ENCODE measurements at places on chromosomes 11 and 22.
A peak's percentile ranks its signal among the peaks of the same experiment; 100 is the strongest.

DNA sequence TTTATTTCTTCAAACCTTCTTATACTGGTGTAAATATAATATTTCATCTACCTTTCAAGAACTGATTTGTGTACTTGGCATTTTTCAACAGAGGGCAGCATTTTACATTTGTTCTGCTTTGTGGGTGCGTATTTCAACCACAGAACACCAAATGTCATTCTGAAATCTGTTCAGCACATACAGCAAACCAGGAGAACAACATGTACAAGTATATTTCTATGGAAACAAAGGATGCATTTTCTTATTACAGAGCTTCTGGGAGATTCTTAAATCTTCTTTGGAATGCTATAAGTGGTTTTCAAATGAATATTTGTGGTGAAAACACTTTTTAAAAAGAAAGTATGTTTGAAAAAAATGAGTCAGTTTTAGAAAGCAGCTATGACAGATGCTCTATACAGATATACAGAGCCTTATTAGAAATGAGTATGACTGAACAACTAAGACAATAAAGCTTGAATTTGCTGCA, 946.0 kb downstream of the FAM181B start:
- peak; percentile 59 for DNase-seq

GRCh38 chr11:126378763-126379162, 23.3 kb downstream of the ST3GAL4 start:
- no peak for DNase-seq

DNA sequence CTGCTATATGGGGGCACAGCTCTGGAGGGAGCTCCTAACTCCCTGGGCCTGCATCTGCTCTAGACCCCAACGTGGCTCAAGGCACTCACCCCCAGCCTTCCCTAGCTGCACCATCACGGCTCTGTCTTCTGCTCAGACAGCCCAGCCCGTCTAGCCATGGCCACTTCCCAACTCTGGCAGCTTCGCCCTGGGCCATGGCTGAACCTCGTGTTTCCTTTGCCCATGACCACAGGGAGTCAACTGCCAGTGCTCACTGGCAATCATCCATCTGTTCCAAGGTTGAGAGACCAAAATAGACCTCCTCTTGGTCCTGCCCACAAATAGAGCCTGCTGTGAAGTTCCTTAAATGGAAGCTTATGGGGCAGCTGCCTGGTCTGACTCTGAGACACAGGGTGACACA, 5.4 kb downstream of the LMO1 start:
- no peak for DNase-seq

DNA sequence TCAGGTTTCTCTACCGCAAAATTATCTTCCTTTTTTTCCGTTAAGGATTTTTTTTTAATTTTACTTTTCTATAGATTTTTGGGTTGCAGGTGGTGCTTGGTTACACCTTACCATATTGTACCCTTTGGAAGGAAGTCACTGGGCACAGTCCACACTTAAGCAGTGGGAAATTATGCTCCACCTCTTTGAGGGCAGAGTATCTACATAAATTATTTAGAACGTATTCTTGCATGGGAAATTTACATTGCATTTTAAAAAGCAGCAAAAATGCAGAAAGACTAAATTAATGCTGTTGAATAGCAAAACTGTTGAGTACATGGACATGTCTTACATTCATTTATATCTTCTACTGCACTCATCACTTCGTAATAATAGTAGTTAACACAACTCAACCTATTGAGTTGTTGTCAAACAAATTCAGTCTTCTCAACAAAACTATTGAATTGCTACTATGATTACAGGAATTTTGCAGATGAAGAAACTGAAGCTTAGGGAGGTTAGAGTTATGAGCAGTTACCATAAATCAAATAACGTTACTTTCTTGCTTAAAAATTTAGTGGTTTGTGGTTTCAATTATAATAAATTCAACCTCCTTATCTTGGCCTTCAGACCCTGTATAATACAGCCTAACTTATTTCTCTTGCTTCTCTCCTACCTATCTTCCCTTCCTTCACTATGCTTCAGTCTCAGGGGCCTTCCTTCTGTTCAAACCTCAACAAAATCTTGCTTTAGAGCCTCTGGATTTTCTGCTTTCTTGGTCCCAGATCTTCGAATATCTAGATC, 97.4 kb upstream of the ARHGAP20 start:
- no peak for DNase-seq

- no peak for DNase-seq
These were observed 39.9 kb upstream of the LIPT2 start for GRCh38 chr11:74533421-74533820.

- DNase-seq: no peak
These were observed 181.4 kb downstream of the DBX1 start for GRCh38 chr11:19978668-19979518.
